ENCODE measurements at places on chromosomes 3 and 15.

DNA sequence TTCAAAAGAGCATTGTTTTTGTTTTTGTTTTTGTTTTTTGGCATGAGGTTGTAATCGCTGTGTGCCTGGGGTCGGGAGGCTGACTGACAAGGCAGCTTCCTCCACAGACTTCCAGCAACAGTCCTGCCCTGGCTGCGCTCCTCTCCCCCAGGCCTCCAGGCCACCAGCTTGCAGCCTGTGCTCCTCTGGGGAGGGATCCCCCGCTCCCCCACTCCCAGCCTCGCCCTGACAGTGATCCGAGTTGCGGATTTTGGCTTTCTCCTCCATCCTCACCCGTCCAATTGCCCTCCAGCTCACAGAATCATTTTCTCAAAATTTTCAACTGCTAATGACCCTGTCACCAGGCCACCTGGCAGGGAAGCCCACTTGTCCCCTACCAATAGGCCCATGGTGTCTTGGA lies 36.5 kb upstream of the PCSK6 start:
- no peak for DNase-seq

GRCh38 chr15:47139965-47140364 lies 577.3 kb upstream of the SEMA6D start:
- DNase-seq: no peak

- no peak for DNase-seq
These were observed 29.0 kb downstream of the TTBK2 start for GRCh38 chr15:42891569-42891968.

DNA sequence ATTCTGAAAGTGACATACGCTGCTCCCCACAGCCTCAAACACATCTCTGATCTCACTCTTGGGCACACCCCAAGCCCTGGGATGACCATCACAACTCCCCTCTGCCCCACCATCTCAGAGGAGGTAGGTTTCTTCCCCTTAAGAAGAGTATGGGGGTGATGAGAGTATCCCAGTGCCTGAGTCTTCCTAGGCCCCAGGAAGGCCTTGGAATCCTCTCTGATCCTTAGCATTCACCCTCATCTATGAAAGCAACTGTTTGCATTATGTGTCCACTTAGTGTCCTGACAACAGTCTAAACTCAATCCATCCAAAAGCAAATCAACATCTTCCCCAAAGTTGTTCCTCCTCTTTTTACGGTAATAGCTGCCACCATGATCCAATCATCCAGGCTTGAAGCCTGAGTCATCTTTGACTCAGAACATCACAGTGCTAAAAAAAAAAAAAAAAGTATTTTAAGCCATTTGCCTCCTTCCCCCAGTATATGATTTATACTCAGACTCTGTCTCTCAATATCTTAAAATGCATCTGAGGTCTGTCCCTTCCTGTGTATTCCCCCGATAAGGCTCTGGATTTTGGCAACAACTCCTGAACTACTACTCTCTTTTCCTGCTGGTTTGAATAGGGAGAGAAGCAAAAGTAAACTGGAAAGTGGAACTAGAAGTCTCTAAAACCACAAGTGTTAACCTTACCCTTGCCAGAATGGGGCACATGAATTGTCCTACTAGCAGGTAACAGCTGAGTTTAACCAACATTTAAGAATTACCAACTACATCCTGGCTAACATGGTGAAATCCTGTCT lies 22.5 kb downstream of the POPDC2 start:
- DNase-seq: no peak

DNA sequence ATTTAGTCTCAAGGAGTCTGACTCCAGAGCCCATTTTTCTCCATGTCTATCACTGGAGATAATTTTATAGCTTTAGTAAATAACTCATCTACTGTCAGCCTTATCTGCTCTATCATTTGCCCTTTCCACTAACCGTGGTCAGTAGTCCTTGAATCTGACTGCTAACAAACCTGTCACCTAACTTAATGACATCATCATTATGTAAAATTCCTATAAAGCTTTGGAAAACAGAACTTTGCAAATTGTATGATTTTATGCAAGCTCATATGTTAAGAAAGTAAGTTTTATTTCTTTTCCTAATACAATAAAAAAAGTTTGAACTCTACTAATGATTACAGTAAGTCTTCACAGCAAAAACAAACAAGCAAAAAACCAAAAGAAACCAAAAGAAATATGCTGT lies 293.9 kb downstream of the CADM2 start:
- no peak for DNase-seq

GRCh38 chr15:70079888-70080287 lies 17.8 kb downstream of the TLE3 start:
- DNase-seq: no peak

DNA sequence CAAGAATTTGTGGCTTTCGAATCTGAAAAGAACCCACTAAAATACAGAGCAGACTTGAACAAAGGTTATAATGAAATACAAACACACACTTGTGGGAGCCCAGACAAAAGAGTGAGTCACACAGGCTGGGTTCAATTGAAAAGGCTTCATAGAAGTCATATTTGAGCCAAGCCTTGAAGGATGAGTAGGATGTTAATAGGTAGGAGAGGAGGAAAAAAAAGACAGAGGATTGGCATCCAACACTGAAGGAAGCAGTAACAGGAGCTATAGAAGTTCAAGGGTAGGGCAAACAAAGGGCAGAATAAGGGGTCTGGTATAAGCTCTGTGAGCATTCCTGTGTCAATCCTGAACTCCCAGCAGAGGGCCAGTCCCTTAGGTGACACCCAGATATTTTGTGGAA lies 325.4 kb downstream of the FOXP1 start:
- DNase-seq: no peak

DNA sequence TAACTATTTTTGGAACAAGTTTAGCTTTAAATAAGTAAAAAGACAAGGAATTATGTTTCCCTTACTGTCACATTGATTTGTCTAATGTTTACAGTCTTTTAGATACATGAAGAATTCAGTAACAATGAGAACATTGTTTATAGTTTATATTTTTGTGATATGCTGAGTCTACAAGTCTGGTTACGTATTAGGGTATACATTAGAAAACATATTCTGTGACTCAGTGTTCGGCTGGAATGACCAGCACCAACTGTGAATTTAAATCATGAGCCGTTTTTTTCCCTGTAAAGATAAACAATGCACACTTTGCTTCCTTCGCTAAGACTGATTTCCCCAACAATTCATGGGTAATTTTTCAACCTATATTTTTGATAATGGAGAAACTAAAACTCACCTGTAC lies 131.5 kb downstream of the DUT start:
- DNase-seq: no peak

GRCh38 chr3:196737655-196738054 lies 2.0 kb upstream of the PAK2 start:
- DNase-seq: no peak

- no peak for DNase-seq
These were observed 19.8 kb downstream of the RARRES1 start for GRCh38 chr3:158712443-158712842.

DNA sequence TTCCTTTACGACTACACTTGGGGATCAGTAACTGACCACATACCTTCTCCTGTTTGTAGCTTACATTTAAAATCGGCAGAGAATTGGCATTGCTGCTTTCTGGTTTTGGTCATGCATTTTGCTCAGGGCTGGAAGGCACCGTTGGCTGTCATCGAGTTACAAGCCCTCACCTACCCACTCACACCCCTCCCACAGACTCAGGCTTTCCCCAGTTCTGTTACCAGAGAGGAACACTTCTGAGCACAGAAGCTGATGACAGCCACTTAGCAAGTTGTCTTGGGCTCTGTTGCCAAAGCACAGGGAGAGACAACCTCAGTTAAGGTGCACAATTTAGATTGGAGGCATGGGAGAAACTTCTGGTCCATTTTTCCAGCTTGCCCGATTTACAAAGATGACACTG lies 204.8 kb upstream of the TOPAZ1 start:
- DNase-seq: no peak

DNA sequence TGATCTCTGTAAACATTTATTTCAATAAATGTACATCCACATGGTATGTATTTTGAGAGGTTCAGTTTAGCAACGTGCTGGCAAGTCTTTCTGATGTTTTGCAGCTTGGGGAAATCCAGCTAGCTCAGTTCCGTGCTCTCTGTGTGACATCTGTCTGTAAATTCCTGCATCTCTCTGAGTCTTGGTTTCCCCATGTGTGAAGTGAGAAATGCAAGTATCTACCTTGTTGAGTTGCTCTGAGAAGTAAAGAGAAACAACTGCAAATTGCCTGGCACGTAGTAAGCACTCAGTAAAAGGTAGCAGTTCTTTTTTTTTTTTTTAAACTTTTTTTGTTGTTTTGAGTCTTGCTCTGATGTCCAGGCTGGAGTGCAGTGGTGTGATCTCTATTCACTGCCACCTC lies 30.2 kb upstream of the MORF4L1 start:
- no peak for DNase-seq
